ENCODE measurements at places on chromosomes 7 and 10.
A peak's percentile ranks its signal among the peaks of the same experiment; 100 is the strongest.

GRCh38 chr10:36640626-36641025, 484.8 kb upstream of the ANKRD30A start:
- DNase-seq, result no peak

DNA sequence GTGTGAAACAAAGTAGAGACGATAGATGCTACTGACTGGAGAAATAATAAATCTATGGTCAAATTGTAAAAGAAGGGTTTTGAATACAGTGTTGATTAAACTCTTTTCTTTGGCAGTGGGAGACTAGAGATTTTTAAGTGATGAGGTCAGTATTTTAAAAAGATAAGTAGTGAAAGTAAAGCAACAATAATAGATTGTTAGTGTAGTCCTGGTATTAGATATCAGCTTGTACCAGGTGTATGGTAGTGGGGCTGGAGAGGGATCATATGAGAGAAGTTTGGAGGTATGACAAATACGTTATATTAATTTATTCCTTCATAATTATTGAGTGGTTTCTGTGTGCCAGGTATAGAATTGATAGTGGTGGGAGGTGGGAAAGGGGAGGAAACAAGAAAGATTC, 25.2 kb downstream of the PHTF2 start:
- DNase-seq, result no peak

GRCh38 chr7:74173866-74174605, at the start of gene EIF4H:
TSS of gene EIF4H (plus strand) at chr7:74174356. CDS start at chr7:74174384, 28 bp downstream.
- peak; percentile 94 for DNase-seq

DNA sequence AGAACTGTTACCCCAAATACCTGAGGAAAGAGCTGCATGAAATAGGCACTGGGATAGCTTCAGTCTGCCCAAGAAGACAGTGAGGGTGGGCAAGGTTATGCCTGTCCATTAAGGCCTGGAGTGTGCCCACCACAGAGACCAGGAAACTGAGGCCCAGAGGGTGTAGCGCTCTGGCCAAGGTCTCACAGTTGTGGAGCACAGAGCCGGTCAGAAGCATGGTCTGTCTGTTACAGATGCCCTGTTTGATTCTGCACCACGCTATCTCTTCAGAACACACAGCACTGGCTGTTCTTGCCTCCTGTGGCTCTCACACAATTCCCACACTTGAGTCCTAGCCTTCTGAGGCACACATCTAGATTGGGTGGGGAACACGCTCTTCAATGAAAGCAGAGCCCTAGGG, 261.4 kb downstream of the GRID1 start:
- DNase-seq, result no peak

- no peak for DNase-seq
Observed at GRCh38 chr10:117362313-117362712, 12.9 kb downstream of the PDZD8 start.

DNA sequence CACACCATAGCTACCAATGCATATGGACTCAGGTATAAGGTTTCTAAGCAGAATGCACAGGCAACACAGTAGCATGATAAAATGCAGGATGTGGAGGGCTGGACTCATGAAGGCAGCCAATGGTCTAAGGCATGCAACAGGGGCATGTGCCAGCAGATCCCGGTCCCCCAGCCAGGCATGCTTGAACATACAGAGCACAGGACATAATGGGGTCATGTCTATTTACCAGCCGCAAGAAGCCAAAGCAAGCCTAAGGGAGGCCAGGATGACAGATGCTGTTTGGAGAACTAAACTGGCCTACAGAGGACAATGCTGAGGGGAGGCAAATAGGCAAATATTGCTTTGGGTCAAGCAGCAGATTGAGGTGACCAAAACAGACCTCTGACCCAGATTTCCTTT, 60.0 kb upstream of the PDLIM1 start:
- DNase-seq, result no peak

GRCh38 chr7:151565541-151565940, 45.8 kb upstream of the RHEB start:
- DNase-seq, result no peak

DNA sequence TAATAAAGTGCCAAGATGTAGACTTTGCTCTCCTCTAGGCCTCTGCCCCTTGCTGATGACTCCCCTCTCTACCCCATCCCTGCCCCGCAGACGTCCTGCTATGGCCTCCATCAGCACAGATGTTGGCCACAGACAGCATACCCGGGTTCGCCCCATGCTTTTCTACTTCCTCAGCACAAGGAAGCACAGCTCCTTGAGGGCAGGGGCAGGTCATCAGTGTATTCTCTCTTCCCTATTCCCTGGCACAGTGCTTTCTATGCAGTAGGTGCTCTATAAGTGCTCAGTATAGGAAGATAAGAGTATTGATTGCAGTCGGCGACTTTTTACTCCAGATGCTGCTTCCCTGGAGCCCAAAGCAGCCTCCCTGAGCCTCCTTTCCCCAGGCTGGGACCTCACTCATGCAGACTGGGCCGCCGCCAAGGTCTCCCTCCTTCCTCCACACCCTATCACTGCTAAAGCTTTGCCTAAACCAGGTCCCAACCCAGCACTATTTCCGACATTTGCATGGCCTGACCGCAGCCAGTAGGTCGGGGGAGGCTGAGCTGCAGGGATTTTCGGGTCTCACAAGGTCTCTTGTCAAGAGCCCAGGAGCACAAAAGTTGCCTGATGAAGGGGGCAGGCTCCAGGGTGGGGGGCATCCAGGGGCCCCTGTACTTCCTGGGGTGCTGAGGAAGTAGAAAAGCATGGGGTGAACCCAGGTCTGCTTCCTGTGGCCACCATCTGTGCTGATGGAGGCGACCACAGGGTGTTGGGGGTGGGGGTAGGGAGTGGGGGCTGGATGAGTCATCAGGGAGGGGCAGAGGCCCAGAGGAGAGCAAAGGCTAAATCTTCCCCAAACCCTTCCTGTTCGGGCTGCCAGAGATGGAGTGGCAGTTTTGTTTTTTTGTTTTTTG, 8.0 kb downstream of the CALHM3 start:
- peak; percentile 95 for DNase-seq

DNA sequence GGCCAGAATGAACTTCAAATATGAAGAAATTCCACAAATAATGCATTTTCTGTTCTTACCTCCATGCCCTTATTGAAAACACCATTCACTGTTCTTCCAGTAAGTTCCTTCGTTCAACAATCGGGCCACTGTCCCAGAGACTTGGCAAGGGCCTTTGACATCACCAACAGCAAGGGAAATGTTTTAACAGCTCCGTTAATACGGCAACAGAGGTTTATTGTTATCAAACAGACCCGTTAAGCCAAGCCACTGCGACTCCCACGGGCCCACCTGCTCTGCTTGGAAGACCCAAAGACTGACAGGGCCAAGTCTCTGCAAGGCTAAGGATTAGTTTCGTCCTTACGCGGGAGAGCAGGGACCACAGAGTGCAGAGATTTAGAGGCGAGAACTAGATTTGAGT, 43.4 kb upstream of the LYZL1 start:
- no peak for DNase-seq

- no peak for DNase-seq
Observed at GRCh38 chr10:35916791-35917190, 274.7 kb upstream of the FZD8 start.

- no peak for DNase-seq
Observed at GRCh38 chr10:96401036-96401435, 42.2 kb upstream of the OPALIN start.

DNA sequence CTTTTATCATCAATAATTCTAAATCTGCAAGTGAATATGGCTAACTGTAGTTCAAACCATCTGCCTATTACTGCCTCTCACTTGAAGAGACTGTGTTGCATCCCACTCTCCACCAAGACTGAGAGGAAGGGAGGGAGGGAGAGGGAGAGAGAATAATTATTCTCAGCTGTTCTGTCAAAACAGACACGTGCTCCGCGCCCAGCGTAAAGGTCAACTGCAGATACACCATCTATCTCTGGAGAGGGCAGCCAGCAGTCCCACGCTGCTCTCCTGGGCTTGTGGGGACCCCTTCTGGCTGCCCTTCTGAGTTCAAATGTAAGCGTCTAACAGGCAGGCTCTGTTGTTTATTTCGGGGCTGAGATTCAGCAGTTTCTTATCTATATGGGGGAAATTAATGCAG, 625.5 kb upstream of the GALNT17 start:
- no peak for DNase-seq

- DNase-seq, result peak; percentile 66
Observed at GRCh38 chr7:92421676-92422435, 25.4 kb upstream of the GATAD1 start.

DNA sequence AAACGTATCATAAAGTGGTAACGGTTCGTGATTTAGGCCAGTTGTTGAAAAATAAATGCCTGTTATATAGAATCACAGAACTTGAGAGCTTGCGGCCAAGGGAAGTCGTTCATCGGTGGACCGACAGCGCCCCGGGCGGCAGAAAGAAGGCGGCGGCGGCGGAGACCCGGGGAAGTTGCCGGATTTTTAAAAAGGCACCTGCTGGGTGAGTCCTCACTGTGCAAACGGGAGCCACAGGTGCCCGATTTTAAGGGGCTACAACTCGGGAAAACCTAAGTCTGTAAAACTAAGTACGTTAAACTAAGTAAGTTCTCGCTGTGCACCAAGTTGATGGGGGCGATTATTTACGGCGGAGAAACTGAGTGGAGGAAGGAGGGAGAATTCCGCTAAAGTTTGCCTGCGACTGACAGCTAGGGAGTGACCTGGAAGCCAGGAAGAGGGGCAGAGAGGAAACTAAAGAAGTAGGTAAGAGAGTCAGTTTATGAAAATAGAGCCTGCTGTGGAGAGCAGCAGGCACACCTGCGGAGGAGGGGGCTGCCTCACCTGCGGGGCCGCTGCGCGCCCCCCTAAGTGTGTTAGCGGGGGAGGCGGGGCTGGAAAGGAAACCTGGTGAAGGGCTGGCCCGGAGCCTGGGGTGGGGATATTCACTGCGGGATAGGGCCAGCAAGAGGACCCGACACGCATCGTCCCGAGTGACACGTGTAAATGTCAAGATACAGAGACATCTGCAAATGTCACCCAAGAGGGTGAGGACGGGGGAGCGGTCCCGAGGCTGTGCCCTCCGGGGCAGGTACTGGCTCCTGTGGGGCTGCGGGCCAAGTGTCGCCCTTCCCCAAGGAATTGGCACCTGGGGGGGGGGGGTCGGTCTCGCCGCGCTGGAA, 996 bp downstream of the ADAM12 start:
- DNase-seq, result no peak

GRCh38 chr10:111481866-111482265, 405.0 kb downstream of the ADRA2A start:
- no peak for DNase-seq

- DNase-seq, result no peak
Observed at GRCh38 chr10:30697806-30698205, 68.3 kb upstream of the LYZL2 start.

- no peak for DNase-seq
Observed at GRCh38 chr7:155378580-155378934, 79.4 kb upstream of the EN2 start.

GRCh38 chr10:120262857-120263547, 194.0 kb upstream of the PLPP4 start:
- no peak for DNase-seq

DNA sequence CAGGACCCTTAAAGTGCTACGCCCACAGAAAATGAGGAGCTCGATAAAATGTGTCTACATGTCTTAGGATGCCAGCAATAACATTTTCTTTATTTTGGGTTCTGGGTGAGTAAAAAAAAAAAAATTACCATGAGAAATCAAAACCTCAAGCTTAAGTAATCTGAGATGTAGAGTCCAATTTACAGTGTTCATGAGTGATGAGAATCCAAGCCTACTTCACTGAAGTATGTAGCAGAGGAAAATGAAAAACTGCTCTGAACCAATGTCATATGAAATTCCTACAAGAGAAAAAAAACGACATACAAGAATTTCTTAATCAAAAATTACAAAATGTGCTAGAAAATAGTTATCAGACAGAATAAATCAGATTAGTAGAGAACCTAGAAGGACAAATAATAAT, 274.4 kb downstream of the HTR7 start:
- no peak for DNase-seq

DNA sequence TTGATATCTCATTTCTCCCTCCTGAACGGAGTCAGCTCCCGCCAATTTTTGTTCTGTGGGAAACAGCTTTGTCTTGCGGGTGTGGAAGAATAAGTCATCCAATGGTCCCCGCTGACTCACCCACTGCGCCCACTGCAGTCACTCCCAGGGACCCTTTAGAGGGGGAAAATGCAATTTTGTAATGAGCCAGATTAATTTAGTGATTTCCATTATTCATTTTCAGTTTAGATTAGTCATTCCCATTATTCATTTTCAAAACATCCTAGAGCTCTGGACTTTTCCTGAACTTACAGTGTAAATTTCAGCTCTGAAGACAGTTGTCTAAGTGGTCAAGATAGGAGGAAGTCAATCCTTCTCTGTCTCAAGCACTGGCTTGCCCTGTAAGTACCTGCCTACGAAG, 154.9 kb upstream of the TMEM72 start:
- no peak for DNase-seq

DNA sequence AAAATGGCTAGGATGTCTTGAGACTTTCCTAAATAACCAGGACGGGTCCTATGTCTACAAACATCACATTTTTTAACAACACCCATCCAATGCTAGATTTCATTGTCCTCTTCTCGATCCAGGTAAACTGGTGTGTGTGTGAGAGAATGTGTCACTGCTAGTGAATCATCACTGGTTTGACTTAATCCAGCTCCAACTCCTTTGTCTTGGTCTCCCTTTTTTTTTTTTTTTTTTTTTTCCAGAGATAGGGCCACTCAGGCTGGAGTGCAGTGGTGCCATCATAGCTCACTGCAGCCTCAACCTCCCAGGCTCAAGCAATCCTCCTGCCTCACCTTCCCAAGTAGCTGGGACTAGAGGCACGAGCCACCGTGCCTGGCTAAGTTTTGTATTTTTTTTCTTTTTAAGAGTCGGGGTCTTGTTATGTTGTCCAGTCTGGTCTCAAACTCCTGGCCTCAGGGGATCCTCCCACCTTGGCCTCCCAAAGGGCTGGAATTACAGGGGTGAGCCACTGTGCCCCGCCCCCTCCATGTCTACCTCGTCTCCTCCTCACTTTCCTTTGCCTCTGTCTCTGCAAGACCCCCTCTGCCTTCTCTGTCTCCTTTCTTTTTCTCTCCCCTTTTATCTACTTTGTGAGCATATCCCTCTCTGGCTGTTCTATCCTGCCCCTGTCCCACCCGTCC, 2.2 kb upstream of the UFSP1 start:
- DNase-seq, result no peak

DNA sequence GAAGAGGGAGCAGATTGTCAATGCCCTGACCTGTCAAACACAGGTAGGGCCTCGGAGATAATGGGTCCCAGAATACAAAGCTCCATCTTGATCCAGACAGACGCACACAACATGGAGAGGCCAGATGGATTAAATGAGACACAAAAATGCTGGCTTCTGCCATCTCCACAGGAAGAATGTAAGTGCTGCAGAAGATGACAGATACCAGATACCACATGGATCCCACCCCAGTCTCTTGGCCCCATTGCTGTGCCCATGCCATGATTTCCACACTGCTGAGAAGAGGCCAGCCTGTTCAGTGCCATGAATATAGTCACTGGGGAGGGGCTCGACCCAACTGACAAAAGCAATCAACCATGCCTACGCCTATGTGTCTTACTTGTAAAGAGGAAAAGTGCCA, 487.9 kb downstream of the PARD3 start:
- no peak for DNase-seq

GRCh38 chr7:25031007-25031406, 51.0 kb upstream of the OSBPL3 start:
- DNase-seq, result no peak

Data from KBM-7 (cell line).